ENCODE measurements at places on chromosomes 13 and 19. TPM values are rescaled to one million over a fixed set of nuclear protein-coding genes. Genes with fewer than 3 reads are reported as not detected.

The CYP4F22 gene
- total RNA-seq = not detected

The NPAS1 gene
- total RNA-seq = 1.0 TPM

The ZNF571 gene
- total RNA-seq = 4.7 TPM

The SIAH3 gene
- total RNA-seq = under 0.01 TPM

The CYP2S1 gene
- 1.6 TPM for total RNA-seq

The WDR18 gene
- total RNA-seq = 35.5 TPM

The ZNF761 gene
- 4.2 TPM for total RNA-seq

The CASP14 gene
- total RNA-seq = not detected

The CEACAM7 gene
- not detected for total RNA-seq

The TEX26 gene
- not detected for total RNA-seq

The PIN1 gene
- 58.5 TPM for total RNA-seq

The KLK2 gene
- total RNA-seq = not detected

The GARIN5A gene
- total RNA-seq = 0.52 TPM

The SULT2A1 gene
- total RNA-seq = not detected

The HIF3A gene
- 79.3 TPM for total RNA-seq

The KLK4 gene
- total RNA-seq = not detected

The SYT5 gene
- total RNA-seq = not detected

The COG6 gene
- 24.0 TPM for total RNA-seq

The BRSK1 gene
- 0.52 TPM for total RNA-seq

The CGB1 gene
- total RNA-seq = not detected

The LILRB4 gene
- 0.52 TPM for total RNA-seq

The ZNF433 gene
- total RNA-seq = 4.2 TPM

The NOVA2 gene
- 0.52 TPM for total RNA-seq

The SPINT2 gene
- 1.6 TPM for total RNA-seq

The MBD3L3 gene
- total RNA-seq = not detected

The B3GNT3 gene
- not detected for total RNA-seq

The TFDP1 gene
- 30.8 TPM for total RNA-seq

The C1QTNF9 gene
- total RNA-seq = 2.6 TPM

The ZNF583 gene
- 8.4 TPM for total RNA-seq

The CBLC gene
- not detected for total RNA-seq

The ZNF560 gene
- 0.52 TPM for total RNA-seq

Data from skeletal muscle tissue (tissue), 5 donors.